ENCODE measurements at places on chromosomes 16 and 17.

DNA sequence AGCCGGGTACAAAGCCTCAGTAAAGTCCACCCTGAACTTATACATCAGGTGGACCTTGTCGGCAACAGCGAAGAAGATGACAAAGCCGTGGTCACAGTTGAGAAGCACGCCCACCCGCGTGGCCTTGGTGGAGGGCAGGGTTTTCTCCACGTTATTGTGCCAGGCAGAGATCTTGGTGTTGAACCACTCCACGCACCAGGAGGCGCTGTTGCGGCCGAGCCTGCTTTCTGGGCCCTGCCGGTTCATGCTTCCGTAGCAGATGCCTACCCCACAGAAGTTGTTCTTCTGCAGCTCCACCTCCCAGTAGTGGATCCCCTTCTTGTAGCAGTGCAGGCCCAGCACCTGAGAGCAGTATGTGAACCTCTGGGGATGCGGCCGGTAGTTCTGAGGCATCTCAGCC lies 22.1 kb downstream of the TRIM25 start:
- DNase-seq = peak; percentile 73

- no peak for DNase-seq
Observed at GRCh38 chr16:19098173-19098572, 15.6 kb upstream of the ITPRIPL2 start.

DNA sequence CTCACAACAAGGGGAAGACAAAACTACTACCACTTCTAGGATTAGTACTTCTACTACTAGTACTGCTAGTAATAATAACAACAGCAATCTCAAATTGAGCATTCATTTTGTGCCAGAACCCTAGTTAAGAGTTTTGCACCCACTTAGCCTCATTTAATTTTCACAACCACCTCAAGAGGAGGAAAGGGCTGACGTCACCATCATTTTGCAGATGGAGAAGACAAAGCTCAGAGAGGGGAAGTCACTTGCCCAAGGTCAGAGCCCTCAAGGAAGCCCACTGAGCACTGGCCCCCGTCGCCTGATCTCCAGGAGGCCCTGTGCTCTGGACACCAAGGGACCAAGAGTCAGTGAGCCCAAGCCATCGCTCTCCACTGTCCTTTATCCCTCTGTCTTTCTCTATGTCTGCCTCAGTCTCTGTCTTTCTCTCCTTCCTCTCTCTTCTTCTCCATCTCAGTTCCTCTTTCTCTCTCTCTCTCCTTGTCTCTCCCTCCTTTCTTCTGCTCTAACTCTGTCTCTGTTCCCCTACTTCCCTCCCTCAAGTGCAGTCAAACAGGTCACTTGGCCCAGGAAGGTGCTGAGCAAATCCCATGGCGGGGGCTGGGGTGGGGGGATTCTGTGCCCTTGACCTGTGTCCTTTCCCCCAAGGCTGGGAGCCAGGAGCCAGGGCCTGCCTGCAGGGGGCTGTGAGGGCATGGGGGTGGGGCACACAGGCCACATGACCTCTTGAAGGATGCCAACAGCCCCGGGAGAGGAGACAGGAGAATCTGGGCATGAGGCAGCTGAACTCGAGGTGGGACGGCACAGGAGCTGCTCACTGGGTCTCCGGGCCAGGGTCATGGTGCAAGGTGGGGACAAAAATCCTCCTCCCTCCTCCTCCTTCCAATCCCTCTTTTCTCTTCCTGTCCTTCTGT lies 11.2 kb upstream of the NGFR start:
- no peak for DNase-seq

DNA sequence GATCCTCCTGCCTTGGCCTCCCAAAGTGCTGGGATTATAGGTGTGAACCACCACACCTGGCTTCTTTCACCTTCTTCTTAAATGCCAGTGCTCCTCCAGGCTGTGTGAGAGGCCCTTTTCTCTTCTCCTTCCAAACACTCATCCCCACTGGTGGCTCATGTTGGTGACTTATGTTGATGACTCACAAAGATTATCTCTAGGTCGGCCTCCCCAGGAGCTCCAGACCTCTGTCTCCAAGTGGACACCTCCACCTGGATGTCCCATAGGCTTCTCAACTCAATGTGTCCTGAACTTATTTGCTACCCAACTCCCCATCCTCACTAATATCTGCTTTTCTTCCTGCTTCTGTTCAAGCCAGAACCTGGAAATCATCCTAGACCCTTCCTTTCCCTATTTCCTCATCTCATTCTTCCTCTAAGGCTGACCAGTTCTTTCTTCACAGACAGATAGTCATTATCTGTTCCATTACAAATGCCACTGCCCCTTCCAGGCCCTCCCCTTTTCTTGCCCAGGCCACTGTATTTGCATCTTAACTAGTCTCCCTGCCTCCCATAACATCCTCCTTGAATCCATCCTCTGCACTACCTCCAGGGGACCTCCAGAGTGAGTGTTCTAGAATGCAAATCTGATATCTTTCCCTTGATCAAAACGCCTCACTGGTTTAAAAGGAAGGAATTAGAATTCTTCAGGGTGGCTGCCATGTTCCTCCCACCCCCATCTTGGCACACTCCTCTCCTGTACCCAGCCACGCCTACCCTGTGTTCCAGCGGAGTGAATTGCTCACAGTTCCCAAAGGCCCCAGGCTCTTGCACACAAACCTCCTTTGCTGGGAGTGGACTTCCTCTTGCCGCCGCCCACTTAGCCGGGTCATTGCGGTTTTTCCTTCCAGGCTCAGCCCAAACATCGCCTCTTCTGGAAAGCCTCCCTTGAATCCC lies 34.8 kb upstream of the FBXO47 start:
- no peak for DNase-seq

DNA sequence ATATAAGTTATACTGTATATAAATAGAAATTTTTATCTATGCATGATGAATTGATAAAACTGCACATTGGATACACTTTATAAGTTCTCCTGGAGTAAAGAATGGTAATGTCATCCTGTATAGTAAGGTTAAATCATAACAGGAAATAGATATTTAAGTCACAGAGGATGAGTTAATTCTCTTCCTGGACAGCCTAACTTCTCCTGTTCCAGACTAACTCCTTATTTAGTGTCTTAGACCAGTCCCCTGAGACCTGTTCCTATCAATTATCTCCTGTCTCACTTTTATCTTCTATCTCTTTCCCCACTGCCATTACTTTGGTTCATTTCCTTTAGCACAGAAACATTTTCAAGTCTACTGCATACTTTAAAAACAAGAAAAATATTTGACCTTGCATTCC lies 46.5 kb downstream of the SSH2 start:
- DNase-seq = no peak

- no peak for DNase-seq
Observed at GRCh38 chr17:72430611-72431432, 310.0 kb downstream of the SOX9 start.

- DNase-seq = no peak
Observed at GRCh38 chr16:76176616-76177015, 100.6 kb upstream of the CNTNAP4 start.

- no peak for DNase-seq
Observed at GRCh38 chr16:15808071-15808470, 48.8 kb downstream of the MYH11 start.

- peak; percentile 28 for DNase-seq
Observed at GRCh38 chr16:85479972-85480726, 133.0 kb upstream of the GSE1 start.

GRCh38 chr16:73040136-73040535 lies 7.8 kb downstream of the ZFHX3 start:
- DNase-seq = no peak

DNA sequence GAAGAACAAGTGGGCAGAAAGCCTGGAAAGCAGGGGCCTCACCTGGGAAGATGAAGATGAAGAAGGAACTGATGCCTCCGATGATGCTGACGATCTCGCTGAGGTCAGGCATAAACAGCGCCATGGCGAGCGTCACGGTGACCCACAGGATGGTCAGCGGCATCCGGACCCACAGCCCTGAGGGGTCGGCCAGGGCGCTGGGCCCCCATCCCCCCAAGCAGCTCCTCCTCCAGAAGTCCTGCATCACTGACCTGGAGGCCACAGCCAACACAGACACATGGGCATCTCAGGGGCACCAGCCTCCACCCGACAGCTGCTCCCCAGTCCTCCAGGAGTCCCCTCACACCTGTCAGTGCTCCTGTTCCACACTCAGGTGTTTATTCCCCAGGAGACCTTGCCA lies 26.1 kb downstream of the SLC38A8 start:
- DNase-seq = no peak

- no peak for DNase-seq
Observed at GRCh38 chr16:10172848-10173655, 9.2 kb downstream of the GRIN2A start.

DNA sequence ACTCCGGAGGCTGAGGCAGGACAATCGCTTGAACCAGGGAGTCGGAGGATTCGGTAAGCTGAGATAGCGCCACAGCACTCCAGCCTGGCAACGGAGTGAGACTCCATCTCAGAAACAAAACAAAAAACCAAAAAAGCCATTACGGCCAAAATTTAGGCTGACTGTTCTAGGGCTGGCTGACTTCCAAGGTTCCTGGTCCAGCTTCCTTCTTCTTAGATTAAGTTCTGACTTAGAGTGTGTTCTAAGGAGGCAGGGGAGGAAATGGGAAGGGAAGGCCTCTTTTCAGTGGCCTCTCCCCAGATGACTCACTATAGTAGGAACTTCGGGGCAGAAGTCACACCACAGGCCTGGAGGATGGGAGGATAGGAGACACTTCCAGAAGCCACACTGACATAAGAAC lies 27.7 kb upstream of the CLEC18B start:
- no peak for DNase-seq

GRCh38 chr16:28087675-28088300 lies 24.3 kb upstream of the GSG1L start:
- DNase-seq = no peak

GRCh38 chr16:89742948-89743347 lies 21.6 kb downstream of the ZNF276 start:
- no peak for DNase-seq

DNA sequence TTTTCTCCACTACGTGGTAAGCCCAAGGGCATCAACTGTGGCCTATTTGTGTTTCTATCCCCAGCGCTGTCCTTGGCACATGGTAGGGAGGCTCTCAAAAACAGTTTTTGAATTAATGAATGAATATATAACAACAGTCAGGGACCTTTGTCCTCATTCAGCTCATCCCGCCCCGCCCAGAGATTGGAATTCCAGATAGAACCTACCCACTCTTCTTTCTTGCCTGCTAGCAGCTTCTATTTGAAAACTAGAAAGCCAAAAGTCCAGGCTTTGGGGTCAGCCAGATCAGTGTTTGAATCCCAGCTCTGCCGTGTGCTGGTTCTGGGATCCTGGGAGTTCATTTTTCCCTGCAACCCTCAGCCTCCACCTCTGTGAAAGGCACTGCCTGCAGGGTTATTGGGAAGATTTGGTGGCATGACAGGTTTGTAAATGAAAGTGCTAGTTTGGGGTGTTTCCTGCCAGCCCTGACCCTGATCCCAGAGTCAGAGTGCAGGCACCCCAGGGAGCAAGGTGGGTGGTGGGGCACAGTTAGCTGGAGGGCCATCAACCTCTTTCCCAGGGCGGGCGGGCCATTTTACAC lies 4.5 kb downstream of the NHERF1 start:
- no peak for DNase-seq

DNA sequence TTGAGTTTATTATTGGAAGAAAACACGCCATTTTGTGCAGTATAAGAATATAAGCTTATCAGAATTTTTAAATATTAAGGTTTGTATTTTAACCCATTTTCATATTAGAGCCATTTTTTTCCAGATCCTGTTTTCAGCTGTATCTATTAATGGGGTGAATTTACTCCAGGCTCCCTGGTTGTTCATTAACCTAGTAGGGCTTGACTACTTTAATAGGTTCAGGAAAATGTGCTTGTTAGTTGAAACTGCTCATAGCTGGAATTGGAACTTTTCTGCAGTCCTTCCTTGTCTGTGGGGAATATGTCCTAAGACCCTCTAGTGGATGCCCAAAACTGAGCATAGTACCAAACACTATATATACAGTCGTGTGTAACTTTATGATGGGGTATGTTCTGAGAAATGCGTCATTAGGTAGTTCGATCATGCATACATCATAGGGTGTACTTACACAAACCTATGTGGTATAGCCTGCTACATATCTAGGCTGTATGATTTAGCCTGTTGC lies 28.0 kb downstream of the NFAT5 start:
- no peak for DNase-seq

DNA sequence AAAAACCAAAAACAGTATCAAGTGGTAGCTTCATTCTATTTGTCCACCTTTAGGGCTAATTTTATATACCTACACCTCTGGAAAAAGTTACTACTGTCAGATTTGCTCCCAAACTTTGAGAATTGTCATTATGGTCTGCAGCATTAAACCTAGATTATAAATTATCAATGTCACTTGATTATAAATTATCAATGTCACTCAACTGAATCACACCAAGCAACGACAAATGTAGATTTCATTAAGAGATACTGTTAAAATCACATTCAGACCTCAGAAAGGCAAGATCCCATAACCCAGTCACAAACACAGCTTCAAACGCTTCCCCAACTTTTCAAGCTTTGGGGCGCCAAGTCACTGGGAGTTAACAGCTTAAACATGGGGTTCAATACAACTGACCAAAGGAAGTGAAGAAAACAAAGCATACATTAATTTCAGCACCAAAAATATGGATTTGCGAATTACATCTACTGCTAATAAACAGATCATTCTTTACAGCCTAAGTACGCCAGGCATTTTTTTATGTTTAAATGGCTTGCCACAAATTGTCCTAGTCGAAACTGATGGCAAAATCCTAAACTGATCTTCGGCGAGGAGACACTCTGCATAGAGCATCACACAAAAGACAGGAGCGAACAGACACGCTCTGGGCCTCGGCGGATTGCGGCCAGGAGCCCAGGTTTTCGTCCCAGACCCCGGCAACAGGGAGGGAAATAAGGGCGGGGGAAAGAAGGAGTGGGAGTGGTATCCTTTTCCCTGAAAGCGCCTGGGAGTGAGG lies 981 bp downstream of the GLG1 start:
- DNase-seq = peak; percentile 38

GRCh38 chr17:21390294-21390693 lies 14.1 kb downstream of the KCNJ12 start:
- DNase-seq = no peak

DNA sequence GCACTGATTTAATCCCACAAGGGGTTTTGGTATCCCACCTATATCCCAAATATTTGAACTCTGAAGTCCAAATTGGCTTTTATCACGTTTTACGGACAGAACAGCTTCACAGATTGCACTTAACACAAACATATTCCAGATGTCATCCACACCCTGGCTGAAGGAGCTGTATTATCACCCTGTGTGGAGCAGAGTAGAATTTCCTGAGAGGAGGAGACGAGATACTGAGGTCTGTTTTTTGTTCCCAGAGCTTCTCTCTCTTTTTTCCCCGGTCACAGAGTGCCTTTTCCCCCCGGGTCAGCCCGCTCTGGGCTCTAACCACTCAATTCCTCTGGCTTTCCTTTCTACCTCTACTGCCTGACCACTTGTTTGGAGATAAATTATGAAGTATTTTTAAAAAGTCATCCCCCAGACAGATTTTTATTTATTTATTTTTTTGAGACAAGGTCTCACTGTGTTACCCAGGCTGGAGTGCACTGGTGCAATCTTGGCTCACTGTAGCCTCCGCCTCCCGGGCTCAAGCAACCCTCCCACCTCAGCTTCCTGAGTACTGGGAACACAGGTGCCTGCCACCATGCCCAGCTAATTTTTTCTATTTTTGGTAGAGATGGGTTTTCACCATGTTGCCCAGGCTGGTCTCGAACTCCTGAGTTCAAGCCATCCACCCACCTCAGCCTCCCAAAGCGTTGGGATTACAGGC lies 30.7 kb downstream of the DNAH2 start:
- DNase-seq = no peak

GRCh38 chr16:12601290-12601900 lies 202.3 kb downstream of the CPPED1 start:
- no peak for DNase-seq

- no peak for DNase-seq
Observed at GRCh38 chr17:4250887-4251286, 12.9 kb downstream of the ANKFY1 start.
